ENCODE measurements at places on chromosomes 11 and 22.
A peak's percentile ranks its signal among the peaks of the same experiment; 100 is the strongest.

DNA sequence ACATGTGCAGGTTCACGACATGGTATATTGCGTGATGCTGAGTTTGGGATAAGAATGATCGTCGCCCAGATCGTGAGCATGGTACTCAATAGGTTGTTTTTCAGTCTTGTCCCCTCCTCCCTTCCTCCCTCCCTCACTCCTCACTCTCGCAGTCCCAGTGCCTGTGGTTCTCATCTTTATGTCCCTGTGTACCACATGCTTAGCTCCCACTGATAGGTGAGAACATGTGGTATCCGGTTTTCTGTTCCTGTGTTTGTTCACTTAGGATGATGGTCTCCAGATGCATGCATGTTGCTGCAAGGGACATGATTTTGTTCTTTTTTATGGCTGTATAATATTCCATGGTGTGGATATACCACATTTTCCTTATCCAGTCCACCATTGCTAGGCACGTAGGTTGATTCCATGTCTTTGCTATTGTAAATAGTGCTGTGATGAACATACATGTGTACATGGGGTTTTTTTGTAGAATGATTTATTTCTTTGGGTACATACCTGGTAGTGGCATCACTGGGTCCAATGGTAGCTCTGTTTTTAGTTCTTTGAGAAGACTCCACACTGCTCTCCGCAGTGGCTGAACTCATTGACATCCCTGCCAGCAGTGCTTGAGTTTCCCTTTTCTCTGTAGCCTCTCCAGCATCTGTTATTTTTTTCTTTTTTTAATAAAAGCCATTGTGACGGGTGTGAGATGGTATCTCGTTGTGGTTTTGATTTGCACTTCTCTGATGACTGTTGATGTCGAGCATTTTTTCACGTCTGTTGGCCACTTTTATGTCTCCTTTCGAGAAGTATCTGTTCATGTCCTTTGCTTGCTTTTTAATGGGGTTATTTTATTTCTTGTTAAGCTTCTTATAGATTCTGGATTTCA is 16.4 kb downstream of the ZBED4 start:
- DNase-seq, result peak; percentile 56

- no peak for DNase-seq
Observed at GRCh38 chr11:81368192-81368591, 1365.5 kb downstream of the FAM181B start.

DNA sequence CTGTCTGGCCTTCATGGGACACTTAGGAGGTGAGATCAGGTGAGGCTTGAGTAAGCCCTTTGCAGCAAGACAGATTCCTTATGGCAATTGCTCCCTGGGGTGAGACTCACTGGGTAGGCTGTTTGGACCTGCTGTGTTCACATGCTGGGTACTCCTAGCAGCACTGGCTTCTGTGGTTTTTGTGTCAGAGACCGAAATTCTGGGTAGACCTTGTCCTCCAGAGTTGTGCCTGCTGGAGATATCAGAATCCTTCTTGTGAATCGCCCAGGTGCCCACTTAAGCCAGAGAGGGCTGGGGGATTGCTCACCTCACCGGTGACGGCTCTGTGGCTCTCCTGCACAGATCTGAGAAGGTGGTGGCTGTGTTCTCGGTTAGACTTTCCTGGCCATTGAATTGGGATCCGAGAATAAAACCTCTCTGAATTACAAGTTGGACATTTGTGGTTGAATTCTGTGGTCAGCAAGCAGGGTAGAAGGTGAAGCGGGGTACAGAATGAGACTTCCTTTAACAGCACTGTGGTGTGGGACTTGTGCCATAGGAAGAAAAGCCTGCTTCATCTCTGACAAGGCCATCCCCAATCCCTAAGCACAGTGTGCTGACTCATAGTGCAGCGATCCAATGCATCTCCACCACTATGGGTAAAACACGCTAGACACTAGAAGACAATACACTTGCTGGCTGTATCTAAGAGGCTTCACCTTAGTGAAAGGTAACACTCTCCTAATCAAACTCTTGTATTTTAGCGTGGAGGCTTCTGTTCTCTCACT is 52.5 kb upstream of the TTC12 start:
- DNase-seq, result no peak

- peak; percentile 25 for DNase-seq
Observed at GRCh38 chr22:40107851-40108378, 69.8 kb upstream of the TNRC6B start.

DNA sequence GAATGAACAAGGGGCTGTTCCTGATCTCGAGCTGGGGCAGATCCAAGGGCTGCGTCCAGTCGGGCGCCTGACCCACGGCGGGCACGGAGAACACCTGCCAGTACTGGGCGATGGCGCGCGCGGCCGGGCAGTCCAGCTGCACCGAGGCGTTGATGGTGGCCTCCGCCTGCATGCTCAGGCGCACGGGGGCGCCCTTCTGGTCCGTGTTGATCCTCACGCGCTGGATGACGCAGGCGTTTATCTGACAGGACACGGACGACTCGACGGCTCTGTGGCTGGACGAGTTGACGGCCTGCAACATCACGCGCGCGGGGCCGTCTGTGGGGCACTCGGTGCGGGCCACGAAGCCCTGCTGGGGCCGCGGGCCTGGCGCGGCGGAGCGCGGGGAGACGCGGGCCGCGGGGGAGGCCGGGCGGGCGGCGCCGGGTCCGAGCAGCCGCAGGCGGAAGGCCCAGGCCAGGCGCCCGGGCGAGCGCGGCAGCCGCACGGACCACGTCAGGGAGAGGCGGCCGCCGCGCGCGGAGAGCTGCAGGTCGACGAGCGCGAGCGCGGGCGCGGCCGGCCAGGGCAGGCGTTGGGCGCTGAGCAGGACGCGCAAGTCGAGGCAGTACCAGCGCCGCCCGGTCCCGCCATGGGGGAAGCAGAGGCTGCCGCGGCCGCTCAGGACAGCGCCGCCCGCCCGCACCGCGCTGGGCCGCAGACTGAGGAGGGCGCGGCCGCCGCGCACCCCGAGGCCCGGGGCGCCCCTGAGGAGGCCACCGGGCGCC is 511 bp downstream of the PKDREJ start:
- DNase-seq, result peak; percentile 32

GRCh38 chr11:106879832-106880546 is 138.3 kb downstream of the GUCY1A2 start:
- no peak for DNase-seq

DNA sequence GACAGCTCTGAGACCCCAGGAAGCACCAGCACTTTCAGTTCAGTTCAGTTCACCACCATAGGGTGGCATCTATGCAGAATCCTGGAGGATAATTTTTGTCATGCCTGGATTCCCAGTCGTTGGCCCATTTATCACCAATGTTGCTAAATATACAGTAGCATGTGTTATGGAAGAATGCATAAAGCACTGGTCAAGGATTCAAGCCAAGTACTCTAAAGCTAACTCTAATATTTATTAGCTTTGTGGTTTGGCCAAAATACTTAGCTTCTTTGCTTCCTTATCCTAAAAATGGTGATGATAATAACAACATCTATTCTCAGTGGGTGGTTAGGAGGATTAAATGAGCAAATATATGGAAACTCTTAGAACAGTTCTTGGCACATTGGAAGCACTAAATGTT is 294.7 kb upstream of the ZC3H12C start:
- DNase-seq, result no peak

DNA sequence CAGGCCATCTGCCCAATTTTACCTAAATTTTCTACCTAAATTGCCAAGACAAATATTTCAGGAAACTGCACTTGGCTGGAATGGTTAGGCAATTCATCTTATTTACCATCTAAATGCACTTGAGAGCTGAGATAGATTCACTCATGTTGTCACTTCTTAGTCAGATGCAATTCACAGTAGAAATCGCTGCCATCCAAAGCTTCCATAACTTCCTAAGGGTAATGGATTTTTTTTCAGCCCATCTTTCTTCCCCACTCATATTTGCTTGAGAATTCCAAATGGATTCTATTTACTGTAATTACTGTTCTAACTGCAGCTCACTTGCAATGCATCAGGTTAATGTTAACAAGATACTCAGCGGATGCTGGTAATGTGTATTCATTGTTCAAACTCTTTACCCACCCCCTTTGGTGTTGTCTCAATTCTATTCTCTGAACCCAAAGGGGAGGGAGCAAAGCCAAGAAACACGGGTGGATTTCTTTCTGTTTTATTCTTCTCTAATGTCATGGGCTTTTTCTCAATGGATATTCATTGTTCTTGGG is 96.0 kb downstream of the TENM4 start:
- DNase-seq, result no peak

- no peak for DNase-seq
Observed at GRCh38 chr11:120694726-120695125, 183.2 kb downstream of the GRIK4 start.

- no peak for DNase-seq
Observed at GRCh38 chr11:64868904-64869570, 9.4 kb downstream of the EHD1 start.

DNA sequence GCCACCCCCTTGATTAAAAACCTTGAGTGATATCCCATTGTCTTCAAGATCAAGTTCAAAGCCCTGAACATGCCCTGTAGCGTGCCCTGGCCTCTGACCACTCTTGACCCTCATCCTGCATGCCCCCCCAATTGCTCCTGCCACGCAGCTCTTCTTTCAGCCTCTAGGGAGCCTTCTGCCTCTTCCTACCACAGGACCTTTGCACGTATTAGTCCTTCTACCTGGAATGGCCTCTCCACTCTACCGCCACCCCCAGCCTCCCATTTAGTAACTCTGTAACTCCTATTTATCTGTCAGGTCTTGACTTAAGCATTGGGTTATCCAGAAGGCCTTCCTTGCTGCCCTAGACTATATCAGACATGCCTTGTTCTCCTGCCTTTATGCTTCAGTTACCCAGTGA is 203.6 kb downstream of the TRIM29 start:
- no peak for DNase-seq

DNA sequence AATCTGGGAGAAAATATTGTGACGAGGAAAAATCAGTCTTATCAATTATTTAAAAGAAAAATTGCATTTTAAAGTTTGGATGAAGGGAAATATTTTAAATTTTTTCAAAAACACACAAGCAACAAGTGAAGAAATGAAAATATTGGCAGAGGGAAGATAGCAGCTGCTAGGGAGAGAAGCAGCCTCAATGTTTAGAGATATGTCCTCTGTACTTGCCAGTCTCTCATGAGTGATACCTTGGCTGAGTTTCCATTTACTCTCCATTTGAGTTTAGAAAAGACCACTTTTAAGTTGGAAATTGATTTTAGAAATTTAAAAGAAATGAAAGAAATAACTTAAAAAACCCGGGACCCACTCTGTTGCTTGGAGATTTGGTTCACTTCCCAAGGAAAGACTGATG is 88.6 kb upstream of the DBX1 start:
- DNase-seq, result no peak

DNA sequence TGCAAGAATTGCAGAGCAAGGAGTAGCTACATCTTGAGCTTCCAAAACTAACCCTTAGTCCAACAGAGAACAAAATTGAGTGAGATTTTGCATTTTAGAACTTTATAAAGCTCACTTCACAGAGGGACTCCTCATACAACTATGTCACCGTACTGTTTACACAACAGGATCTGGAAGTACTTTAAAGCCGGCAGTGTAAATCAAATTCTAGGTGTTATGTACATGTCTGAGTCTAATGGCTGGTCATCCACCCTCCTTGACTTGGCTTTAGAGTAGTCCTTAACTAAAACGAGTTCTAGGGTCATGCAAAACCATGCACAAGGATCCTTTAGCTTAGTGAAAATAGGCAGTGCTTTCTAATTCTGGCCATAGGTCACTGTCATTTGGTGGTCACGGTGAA is 23.5 kb downstream of the IRAG1 start:
- no peak for DNase-seq

GRCh38 chr11:119121811-119122124 is 388 bp downstream of the HINFP start:
- no peak for DNase-seq

GRCh38 chr11:15933886-15934625 is 422.3 kb downstream of the SOX6 start:
- DNase-seq, result no peak

GRCh38 chr22:40430991-40431390 is 60.6 kb downstream of the SGSM3 start:
- no peak for DNase-seq

- DNase-seq, result no peak
Observed at GRCh38 chr11:20249796-20250195, 89.5 kb upstream of the DBX1 start.

DNA sequence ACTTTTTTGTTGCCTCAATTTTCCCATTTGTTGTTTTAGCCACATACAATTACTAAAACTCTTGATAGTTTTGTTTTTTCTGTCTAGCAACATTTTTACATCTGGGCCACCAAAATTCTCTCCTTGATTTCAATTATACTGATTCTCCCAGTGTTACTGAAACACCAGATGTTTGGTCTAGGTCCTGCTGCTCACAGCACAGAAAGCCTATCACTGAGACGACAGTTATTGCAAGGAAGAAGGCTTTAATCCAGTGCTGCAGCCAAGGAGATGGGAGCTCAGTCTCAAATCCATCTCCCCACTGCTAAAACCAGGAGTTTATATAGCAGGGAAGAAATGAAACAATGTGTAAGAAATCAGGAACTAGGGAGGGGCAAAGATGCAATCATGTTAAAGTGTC is 837.7 kb upstream of the CNTN5 start:
- DNase-seq, result no peak

DNA sequence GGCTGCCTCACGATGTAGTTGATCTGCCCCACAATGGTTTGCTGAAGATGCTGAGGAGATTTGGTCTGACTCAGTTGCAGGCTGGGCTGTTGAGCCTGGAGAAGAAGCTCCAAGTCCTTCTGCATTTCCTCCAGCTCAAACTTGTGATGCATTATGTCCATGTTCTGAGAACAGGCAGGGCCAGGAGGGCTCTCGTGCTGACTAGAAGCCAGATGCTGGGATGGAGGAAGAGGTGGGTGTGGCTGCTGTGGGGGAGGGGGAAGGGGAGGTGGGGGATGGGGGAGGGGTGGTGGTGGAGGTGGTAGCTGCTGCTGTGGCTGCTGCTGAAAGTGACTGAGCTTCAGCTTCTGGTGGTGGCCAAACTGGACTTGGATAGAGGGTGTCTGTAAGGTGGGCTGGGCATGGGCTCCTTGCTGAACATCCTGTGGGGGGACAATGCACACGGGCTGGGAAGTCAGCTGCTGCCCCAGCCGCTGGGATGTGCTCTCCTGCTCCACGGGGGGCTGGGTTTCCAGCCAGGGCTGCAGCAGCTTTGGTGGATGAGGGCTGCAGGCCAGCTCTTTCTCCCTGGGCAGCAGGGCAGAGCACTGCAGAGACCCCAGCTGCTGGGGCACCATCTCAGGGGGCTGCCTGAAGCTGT is 42.1 kb downstream of the TRIM66 start:
- no peak for DNase-seq

DNA sequence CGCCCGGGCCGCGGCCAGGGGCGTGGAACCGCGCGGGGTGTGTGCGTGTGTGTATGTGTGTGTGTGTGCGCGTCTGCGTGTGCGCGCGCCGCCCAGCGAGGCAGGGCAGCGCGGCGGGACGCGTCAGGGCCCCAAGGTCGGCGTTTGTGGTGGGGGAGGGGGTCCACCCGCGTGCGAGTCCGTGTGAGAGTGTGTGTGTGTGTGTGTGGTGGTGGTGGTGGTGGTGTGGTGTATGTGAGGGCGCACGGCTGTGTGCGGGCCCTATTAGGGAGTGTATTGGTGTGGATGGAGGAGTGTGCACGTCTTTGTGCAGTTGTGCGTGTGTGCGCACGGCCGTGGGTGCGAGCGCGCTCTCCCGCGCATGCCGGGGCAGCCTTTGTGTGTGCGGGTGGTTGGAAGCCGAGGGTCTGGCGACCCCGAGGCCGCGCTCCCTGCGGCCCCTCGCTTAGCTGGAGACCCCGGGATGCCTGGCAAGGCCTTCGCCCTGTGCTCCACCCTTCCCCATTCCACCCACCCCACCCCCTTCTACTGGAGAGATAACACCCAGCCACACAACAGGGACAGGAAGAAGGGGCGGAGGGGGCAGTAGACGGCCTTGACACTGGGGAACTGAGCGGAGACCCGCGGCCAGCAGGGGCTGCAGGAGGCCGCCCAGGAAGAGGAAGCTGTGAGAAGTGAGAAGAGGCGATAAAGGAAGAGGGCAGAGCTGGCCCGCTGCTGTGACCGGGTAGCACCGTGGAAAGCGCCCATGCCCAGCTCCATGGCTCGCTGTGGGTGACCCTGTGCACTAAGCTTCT is 528 bp upstream of the ARRB1 start:
- DNase-seq, result peak; percentile 26

Measured in T-helper 2 cell treated with Interferon-gamma antibody and Interleukin-4, amounts not matched to agents 5 μg/mL and 100 μg/mL, for 36 hours (primary cell).